ENCODE measurements at places on chromosomes 1 and 21.

DNA sequence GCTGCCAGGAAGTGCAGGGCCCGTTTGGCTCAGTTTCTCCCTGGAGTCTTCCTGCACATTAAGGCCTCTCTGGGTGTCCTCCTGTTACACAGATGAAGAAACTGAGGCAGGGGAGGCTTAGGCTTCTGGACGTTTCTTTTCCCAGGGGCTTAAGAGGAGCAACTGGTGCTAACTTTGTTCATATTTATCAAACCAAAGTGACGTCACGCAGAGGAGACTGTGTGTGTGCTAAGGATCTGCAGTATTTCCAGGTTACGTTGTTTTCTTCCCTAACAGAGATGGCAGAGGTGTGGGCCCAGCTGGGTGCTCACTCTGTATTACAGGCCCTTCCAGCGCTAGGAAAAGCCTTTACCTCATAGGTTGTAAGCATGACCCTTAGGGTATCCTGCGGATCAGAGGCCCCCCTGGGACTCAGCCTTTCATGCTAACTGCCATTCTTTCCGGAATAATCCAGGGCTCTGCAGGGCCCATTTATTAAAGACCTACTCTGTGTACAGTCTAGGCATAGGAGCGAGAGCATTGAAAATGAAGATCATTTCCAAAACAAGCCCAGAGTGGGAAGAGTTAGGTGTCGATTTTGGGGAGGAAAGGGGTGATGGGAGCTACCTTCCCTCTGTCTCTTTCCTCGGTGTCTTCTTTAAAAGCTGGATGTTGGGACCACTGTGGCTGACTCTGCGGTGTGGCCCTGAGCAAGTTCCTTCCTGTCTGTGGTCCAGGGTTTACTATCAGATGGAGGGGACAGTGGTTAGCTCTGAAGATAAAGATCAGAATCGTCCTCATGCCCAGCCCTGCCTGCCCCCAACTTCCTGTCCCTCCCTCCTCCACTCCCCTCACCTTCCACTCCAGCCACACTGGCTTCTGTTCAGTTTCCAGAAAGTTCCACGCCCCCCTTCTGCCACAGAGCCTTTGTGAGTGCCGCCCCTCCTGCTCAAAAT lies 4.6 kb downstream of the AGTRAP start:
- ATAC-seq: no peak

- peak; percentile 32 for ATAC-seq
Measured at GRCh38 chr1:77375541-77375940, 93.7 kb downstream of the AK5 start.

GRCh38 chr1:208988811-208989222 lies 594.7 kb upstream of the CAMK1G start:
- ATAC-seq: peak; percentile 77

DNA sequence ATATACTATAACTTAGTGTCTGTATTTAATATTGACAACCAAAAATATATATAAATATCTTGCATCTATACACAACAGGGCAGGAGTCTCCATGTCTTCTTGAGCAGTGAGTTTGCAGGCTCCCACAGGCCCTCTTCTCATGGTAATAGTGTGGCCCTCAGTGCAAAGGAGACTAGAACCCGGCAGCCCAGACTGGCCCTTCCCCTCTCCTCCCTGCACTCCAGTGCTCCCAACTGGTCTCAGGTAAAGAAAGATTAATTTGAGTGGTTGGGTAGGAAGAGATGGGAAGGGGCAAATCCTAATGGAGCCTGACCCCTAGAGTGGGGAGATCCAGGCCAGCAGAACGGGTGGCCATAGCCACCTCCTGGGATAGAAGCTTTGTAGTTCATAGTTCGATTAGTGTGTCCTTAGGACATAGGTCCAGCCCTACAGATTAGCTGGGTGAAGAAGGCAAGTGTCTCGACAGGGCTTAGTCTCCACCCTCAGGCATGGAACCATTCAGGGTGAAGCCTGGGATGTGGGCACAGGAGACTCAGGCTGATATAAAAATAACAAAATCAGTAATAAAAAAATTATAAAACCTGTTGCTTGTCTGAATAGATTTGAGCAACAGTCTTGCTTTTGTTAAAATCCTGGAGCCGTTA lies 32.3 kb downstream of the SLC2A1 start:
- no peak for ATAC-seq

DNA sequence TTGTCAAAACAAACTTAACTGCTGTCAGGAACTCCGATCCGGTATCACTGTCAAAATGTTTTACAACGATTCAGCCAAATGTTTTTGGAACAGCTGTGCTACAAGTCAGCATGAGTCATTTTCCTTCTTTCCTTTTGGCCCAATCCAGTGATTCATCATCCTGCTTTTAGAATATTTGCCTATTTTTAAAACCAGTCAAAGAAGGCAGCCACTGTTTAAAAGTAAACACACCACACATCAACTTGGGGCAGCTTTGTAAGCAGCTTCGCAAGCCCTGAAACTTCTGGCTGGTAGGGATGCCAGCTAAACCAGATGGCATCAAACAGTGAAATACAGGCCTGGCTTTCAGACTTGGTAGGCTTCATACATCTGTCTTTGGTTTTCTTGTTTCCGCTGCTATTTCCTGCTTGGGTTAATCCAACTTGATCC lies 14.9 kb downstream of the MAP3K7CL start:
- ATAC-seq: peak; percentile 88

- peak; percentile 25 for ATAC-seq
Measured at GRCh38 chr1:160862203-160863060, at the start of gene CD244. Gene CD244 (minus strand): TSS chr1:160862887. CDS start chr1:160862677, 210 bp downstream.

GRCh38 chr1:63009421-63009820 lies 225.5 kb downstream of the ATG4C start:
- no peak for ATAC-seq

GRCh38 chr1:27405074-27405473 lies 12.7 kb downstream of the GPR3 start:
- ATAC-seq: no peak

GRCh38 chr1:199786695-199787094 lies 240.8 kb upstream of the NR5A2 start:
- ATAC-seq: no peak

DNA sequence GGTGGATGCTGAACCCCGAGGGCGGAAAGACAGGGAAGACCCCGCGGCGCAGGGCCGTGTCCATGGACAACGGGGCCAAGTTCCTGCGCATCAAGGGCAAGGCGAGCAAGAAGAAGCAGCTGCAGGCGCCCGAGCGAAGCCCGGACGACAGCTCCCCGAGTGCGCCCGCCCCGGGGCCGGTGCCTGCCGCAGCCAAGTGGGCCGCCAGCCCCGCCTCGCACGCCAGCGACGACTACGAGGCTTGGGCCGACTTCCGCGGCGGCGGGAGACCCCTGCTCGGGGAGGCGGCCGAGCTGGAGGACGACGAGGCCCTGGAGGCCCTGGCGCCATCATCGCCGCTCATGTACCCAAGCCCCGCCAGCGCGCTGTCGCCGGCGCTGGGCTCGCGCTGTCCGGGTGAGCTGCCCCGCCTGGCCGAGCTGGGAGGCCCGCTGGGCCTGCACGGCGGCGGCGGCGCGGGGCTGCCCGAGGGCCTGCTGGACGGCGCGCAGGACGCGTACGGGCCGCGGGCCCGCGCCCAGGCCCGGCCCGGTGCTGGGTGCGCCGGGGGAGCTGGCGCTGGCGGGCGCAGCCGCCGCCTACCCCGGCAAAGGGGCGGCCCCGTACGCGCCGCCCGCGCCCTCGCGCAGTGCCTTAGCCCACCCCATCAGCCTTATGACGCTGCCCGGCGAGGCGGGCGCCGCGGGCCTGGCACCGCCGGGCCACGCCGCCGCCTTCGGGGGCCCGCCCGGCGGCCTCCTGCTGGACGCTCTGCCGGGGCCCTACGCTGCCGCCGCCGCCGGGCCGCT lies 20.7 kb downstream of the FOXO6 start:
- ATAC-seq: peak; percentile 50

DNA sequence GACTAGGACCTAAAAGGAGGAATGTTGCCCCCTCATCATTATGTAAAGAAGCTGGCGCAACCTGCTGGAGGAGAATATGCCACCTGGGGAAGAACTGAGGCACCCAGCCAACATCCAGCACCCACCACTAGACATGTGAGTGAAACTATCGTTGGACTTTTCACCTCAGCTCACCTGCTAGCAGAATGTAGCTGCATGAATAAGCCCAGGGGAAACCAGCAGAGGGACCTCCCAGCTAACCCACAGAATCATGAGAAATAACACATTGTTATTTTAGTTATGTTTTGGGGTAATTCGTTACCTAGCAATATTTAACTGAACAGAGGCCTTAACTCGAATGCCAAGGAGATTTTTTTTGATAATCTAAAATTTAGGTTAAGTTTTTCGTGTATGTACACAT lies 542.5 kb upstream of the DAB1 start:
- no peak for ATAC-seq

DNA sequence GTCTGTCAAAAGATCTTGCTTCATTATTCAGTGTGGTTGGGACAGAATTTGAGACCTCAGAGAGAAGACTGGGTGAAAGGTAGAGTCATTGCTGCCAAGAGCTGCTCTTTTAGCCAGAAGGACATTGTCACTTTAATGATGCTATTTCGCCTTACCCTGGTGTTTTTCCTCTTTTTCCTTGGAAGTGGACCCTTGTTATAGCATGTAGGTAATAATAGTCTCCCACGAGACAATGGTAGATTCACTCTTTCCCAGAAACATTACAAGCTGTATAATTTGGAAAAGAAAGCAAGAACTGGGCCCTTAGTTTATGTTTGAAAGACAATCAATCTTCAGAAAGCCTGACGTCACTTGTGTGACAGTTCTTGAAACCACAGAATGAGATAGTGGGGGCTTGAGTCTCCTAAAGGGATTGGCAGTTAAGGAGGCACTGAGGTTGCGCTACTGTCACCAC lies 3.8 kb downstream of the SERTAD4 start:
- ATAC-seq: no peak

DNA sequence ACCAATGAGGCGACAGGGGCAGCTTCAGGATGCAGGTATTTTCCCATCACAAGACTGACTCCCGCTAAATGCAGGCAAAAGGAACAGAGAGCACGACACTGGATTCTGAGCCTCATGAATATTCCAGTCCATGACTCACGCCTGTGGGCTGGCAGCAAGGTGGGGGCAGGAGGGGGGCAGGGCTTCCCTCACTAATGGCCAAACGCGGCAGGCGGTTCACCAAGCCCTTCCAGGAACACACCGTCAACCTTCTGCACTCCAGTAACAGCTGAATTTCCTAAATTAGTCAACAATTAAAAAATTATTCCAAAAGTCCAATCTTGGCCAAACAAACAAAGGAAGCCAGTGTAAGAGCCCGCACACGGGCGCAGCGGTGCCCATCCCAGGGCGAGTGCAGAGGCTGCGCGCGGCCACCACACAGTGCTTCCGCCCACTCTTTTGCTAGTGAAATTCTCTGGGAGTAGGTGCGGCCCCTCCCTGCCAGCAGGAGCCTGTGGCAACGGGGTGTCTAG lies 12.5 kb upstream of the GPR153 start:
- peak; percentile 83 for ATAC-seq

DNA sequence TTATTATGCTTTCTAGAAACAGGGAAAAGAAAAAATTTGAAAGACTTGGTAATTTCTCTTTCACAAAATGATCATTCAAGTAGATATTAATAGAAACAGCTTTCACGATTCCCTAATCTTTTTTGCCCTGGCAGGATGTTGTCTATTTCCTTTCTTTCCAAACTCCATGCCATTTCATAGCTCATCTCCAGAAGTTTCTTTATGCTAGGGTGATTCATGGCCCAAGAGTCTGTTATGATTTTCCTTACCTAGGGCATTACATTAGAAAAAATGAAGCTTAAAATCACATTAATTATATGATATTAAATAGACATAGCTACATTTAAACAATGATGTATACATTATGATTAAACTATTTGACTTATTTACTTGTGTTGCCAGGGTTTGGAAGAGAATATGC lies 762.1 kb downstream of the LTN1 start:
- ATAC-seq: peak; percentile 58

GRCh38 chr1:206663832-206664652 lies 20.7 kb upstream of the MAPKAPK2 start:
- peak; percentile 92 for ATAC-seq

DNA sequence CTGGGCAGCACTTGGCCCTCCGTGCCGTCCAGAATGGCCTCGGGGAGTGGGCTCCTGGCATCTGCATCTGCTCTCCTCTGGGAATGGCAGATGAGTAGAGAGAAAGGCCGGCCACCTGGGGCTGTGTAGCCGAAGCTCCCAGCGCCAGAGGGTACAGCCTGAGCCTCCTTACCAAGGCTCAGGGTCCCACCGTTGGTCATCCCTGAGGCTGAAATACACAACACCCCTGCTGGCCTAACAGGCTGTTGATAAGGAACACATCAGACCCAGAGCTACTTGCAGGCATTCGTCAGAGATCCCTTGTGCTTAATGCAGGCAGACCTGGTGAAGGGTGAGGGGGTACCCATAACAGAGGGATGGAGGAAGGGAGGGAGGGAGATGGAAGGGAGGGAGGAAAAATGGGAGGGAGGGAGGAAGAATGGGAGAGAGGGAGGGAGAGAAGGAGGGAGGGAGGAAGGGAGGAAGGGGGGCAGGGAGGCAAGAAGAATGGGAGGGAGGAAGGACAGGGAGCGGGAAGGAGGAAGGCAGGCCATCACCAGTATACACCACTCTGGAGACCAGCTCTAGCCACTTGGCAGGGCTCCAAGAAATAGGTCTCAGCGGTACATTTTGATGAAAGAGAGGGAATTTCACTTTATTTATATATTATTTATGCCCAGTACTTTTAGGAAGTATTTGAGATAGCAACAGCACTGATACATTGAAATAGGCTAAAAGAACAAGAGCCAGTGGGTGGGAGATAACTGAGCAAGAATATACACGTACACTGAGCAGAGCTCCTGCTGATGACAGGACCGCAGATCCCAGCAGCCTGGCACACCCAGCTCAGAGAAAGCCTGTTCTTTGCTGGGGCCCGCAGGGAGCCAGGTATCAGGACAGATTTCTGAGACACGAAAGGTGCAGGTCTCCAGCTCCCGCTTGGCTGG lies 315.0 kb upstream of the VAMP3 start:
- ATAC-seq: no peak

DNA sequence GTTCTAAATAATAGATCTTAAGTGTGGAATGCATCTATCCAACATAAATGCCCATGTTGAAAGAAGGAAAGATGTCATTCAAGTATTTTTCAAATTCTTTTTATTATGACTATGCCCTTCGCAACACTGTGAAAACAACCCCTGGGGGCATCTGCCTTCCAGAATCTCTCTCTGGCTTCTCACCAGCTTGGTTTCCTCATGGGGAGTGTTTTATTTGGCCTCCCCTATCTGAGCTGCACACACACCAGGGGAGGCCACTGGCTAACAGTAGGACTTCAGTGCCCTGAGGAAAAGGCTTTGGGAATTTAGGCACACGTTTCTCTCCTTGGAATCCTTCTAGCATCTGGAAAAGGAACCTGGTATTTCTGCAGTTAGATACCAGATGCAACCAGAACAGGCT lies 130.6 kb downstream of the EDEM3 start:
- ATAC-seq: no peak

DNA sequence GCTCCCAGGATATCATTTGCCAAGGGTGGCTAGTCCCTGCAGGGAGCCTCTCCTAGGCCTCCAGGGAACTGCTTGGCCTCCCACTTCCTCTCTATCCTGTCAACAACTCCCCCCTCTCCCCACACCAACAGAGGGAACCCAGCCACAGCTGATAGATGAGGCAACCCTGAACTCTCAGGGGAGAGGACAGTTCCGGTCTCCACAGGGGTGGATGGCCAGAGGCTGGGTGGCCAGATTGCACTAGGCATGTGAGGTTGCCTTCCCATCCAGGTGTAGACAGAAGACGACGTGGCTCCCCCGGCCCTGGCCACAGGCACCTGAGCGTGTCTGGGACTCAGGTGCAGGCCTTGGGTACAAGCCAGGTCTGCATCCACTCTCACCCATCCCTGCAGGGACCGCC lies 53.3 kb downstream of the TOR1AIP2 start:
- ATAC-seq: no peak

GRCh38 chr1:236052232-236052993 lies 12.5 kb downstream of the NID1 start:
- ATAC-seq: no peak

Measured in SK-N-SH treated with all-trans-retinoic acid at 6 μM for 48 hours (cell line).